CD4-positive, alpha-beta T cell treated with Interleukin-12 subunit alpha and Interleukin-12 subunit beta, for 1 hour (primary cell): ENCODE measurements at places on chromosomes 6 and 20.

DNA sequence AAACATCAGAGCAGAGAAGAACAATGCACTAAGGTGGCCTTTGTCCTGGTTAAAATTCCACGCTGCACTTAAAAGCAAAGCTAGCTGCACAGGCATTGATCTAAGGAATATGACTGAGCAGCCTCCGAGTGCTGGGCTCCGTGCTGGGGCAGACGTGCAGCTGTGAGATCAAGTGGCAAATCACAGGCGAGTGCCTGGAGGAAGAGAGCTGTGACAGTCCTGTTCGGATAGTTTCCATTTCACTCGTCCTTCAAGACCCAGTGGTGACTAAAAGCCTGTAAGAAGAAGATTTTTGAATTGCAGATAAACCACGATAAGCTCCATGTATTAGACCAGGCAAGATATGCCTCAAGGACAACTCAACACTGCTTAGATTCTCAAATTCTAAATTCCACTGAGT, 247.9 kb downstream of the ANKRD60 start:
- no peak for DNase-seq

- DNase-seq = no peak
These were observed 85.3 kb upstream of the FYN start for GRCh38 chr6:111958534-111958933.

- no peak for DNase-seq
These were observed 8.4 kb upstream of the DEFB121 start for GRCh38 chr20:31414381-31414780.

DNA sequence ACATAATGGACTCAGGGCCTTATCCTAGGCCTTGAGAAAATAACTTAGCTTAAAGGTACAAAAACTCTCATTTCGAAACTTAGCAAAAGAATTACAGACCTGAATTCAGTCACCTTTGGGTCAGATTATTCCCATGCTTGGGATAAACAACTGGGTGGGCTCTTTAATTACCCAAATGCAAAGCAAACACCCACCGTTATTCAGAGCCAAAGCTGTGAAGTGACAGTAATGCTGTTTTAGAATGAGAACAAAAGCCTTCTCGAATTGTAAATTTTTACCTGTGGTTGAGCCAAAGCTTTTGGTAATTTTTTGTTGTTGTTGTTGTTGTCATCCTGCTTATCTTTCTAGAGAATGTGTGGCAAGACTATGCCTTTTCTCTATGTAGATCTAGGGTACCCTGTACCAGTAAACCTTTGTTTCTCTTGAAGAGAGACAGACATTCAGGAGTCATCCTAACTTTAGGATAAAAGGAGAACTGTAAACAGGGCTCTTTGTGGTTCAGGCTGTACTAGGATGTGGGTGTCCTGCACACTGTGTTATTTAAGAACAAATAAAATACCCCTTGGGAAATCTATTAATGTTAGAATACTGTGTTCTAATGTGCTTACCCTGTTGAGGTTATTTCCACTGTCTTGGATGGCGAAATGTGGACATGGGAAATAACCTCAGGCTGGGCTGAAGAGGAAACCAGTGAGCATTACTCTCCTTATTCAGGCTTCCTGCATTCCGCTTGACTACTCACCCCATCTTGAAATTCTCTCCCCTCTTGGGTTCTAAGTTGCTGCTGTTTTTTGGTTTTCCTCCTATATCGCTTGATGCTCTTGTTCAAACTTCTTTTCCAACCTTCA, 480.7 kb downstream of the CD83 start:
- DNase-seq = no peak

DNA sequence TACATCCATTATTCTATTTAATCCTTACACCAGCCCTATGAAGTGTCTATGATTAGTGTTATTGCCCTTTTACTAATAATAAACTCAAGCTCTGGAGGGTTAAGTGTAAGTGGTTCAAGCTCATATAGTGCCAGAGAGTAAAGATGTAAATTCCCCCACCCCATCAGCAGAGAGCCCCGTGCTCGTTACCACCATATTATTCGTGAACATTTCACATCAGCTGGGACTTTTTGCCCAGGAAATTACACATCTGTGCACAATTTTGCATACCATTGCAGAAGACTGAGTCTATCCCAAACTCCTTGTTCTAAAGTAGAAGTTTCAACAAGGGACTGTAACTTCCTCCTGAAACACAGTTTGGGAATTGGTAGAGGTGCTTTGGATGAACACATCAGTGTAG, 220.1 kb downstream of the BCAS1 start:
- no peak for DNase-seq

GRCh38 chr6:53168516-53169267, 20.1 kb upstream of the GCM1 start:
- no peak for DNase-seq

DNA sequence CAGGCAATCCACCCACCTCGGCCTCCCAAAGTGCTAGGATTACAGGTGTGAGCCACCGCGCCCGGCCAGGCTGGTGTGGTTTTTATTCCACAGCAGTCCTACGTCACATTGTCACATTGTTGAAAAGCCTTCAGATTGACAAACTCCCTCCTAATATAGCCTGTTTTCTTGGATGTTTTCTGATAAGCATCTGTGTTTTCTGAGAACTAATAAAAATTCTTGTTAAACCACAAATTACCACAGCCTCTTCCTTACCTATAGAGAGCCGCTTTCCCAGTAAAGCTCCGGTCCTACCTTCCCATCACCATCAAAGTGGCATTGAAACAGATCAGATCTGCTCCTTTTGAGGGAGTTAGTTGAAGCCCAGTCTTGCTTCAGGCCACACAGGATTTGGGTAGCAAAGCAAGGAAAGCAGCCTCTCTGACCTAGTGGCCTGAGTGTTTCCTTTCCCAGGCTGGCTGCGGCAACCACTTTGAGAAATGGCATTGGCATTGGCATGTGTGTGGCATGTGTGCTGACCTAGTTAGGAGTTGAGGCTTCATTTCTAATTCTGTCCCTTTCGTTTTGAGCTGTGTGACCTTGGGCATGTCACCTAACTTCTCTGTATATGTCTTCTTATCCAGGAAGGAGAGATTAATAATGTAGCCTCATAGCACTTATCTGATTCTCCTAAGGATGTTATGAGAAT, 1.7 kb upstream of the PKIG start:
- no peak for DNase-seq

- DNase-seq = no peak
These were observed 58.2 kb downstream of the FAM217A start for GRCh38 chr6:4020822-4021132.

GRCh38 chr6:88611721-88612120, 351.7 kb downstream of the RNGTT start:
- no peak for DNase-seq

DNA sequence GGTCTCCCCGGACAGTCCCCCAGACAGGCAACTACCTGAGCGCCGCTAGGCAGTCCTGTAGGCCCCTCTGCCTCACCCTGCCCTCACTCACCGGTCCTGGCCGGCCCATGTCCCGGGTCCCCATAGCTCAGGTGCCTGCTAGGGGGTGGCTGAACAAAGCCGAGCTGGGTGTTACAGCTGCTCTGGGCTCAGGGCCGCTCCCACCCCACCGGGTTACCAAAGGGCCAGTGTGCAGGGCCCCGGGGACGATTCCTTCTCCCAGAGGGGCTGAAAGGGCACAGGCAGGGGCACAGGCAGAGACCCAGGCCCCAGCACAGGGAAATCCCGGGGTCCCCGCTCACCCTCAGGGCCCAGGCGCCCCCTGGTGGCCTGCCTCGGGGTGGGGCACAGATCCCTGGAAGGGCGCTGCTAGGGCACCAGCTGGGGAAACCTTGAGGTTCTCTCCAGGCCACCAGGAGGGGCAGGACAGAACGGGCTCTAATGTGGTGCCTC, 118.4 kb downstream of the GRM4 start:
- DNase-seq = peak; percentile 61

DNA sequence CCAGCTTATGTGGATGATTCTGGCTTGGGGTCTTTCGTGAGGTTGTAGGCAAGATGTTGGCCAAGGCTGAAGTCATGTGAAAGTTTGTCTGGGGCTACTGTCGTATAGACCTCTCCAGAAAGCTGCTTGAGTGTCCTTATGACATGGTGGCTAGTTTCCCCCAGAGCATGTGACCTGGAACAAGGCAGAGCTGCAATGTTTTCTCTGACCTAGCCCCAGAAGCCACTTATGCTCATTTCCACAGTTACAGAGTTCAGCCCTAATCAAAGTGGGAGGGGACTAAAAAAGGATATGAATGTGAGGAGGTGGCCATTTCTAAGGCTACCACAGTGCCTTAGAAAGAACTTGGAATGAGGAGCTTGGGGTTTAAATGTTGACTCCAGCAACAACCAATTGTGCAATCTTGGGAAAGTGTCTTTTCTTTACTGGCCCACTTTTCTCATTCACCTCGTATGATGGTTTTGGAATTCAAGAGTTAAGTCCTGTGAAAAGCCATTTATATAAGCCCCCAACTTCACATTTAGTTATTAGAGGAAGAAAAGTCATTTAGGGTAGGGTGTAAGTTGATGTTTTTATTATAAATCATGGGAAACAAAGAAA, 5.9 kb upstream of the ASXL1 start:
- no peak for DNase-seq

- no peak for DNase-seq
These were observed 169.7 kb upstream of the GGTLC1 start for GRCh38 chr20:24158281-24158680.

DNA sequence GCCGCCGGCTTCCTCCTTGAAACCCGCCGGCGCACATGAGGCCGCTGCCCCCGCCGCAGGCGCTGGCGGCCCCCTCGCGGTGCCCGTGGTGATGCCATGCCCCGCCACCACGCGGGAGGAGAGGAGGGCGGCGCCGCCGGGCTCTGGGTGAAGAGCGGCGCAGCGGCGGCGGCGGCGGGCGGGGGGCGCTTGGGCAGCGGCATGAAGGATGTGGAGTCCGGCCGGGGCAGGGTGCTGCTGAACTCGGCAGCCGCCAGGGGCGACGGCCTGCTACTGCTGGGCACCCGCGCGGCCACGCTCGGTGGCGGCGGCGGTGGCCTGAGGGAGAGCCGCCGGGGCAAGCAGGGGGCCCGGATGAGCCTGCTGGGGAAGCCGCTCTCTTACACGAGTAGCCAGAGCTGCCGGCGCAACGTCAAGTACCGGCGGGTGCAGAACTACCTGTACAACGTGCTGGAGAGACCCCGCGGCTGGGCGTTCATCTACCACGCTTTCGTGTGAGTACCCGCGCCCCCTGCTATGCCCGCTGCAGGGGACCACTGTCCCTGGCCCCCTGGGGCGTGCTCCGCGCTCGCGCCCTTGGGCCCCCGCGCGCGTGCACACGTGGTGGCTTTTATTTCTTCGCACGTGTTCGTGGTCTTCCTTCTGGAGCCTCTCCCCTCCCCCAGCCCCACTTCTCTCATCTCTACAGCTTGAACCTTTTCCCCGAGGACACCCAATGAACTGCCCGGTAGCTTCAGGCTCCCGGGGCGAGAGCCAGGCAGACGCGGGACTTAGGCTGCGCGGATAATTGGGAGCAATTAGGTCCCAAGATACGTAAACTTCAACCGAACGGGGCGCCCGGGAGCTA, 453 bp downstream of the KCNQ5 start:
- DNase-seq = peak; percentile 60

GRCh38 chr6:45045253-45045601, 282.9 kb upstream of the RUNX2 start:
- DNase-seq = no peak

- DNase-seq = no peak
These were observed 341.8 kb downstream of the SYNE1 start for GRCh38 chr6:152295346-152295745.

DNA sequence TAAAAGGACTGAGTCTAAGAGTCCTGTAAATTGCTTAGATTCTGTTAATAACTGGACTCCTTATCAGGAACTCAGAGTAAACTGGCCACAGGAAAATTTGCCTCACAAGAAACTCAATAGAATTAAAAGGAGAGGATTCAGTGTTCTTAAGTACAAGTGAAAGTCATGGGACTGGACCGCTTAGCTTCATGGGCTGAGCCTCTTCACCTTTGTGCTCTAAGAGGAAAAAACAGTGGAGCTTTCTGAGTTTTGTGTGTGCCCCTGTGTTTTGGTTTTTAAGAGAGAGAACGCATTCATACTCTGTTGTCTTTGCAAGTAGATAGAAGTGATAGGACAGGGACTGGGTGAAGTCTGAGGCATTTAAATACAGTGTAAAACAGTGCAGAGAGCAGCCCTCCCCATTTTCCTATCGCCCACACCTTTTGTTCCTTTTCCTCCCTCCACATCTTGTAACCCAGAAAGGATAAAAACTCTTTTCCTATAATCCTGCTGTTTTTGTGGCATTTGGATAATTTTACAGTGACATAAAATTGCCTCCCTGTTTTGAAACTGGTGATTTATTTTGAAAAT, 49.6 kb downstream of the FOXO3 start:
- no peak for DNase-seq

- DNase-seq = no peak
These were observed 40.1 kb downstream of the TRMT6 start for GRCh38 chr20:5910186-5910585.

DNA sequence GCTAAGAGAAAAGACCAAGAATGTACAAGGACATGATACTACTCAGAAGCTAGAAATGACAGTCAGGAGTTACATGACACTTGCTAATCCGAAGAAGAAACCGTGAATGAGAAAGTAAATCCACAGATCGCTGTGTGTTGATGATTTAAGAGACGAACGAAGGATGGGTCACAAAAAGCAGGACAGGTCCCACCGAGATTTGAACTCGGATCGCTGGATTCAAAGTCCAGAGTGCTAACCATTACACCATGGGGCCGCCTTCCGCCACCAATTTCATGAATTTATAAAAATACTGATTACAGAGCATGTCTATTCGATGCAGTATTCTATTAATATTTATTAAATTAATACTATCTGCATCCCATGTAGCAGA, 54.0 kb upstream of the BTN3A2 start:
- DNase-seq = peak; percentile 69

DNA sequence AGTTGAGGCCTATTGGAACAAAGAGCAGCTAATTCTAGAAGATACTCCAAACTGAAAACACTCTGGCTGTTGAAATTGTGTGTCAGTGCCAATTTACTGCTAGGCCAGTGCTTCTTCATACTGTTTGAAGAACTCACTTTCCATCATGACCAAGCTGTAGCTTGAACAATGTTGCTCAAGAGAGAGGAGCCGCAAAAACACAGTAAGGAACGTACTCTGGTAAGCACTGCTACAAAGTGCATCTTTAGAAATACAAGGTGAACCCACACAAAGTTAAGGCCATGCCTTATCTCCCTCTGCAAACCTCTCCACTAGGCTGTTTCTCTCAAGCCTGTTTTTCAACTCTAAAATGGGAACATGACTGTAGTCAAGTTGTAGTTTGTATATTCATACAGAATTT, 74.5 kb upstream of the TULP1 start:
- no peak for DNase-seq

- no peak for DNase-seq
These were observed 70.9 kb downstream of the REV3L start for GRCh38 chr6:111411978-111412566.

DNA sequence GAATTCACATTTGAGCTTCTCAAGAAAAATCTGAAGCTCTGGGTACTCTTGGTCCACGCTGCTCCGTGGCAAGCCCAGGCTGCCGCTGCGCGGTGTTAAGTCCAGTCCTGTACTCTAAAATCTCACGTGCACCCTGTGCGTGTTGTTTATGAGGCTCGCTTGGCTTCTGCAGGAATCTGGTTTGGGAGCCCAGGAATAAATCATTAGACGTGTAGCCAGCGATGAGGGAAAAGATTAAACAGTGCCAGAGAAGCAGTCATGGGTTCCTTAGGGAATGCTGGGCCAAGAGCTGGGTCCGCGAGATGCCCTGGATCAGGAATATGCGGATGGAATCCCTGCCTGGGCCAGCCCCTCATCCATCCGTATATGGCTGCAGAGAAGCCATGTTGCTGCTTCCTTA, 87.3 kb downstream of the KCNB1 start:
- no peak for DNase-seq

- DNase-seq = no peak
These were observed 47.1 kb downstream of the SLC26A8 start for GRCh38 chr6:35977308-35977707.
